ENCODE measurements at places on chromosomes 12 and 14. TPM values are rescaled to one million over a fixed set of nuclear protein-coding genes. Genes with fewer than 3 reads are reported as not detected.

Gene TRIM9
- total RNA-seq, result 0.52 TPM

Gene ZFYVE21
- 21.4 TPM for total RNA-seq

Gene TAS2R13
- total RNA-seq, result 1.3 TPM

Gene GPRC5A
- not detected for total RNA-seq

Gene STAT6
- total RNA-seq, result 304 TPM

Gene CHST11
- total RNA-seq, result 46.2 TPM

Gene RNF212B
- total RNA-seq, result not detected

DNA sequence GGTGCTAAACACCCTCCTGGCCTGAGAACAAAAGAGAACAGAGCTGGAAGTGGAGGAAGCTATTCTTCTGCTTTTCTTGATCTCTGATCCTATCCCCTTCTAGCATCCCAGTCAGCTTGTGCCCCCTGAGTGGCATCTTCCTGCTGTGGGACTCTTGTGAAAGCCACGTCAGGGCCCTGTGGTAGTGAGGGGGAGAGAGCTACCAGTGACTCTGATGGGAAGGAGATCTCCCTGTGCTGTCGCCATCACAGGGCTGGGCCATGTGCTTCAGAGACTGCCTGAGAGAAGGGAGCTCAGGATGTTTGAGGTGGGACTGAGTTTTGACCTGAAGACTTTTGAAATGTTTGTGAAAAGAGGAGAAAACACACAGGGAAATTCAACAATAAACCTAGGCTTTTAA is 107.6 kb upstream of the FUT8 start:
- DNase-seq, result peak; percentile 65

DNA sequence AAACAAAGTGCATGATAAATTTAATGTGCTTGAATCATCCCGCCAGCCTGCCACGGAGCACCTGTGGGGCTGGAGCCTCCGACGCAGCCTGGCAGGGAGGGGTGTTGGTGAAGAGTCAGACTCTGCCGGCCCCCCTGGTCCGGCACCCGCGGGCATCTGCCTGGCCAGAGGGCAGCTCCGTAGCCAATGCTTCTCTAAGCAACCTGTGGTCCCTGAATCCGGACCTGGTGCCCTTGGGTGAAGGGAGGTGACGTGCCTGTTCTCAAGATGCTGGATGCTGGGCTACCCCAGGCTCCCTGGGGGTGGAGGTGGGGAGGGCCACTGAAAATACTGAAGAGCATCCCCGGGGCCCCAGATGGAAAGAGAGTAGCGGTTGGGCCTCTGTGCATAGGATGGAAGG is 158.6 kb upstream of the C14orf180 start:
- DNase-seq, result no peak

DNA sequence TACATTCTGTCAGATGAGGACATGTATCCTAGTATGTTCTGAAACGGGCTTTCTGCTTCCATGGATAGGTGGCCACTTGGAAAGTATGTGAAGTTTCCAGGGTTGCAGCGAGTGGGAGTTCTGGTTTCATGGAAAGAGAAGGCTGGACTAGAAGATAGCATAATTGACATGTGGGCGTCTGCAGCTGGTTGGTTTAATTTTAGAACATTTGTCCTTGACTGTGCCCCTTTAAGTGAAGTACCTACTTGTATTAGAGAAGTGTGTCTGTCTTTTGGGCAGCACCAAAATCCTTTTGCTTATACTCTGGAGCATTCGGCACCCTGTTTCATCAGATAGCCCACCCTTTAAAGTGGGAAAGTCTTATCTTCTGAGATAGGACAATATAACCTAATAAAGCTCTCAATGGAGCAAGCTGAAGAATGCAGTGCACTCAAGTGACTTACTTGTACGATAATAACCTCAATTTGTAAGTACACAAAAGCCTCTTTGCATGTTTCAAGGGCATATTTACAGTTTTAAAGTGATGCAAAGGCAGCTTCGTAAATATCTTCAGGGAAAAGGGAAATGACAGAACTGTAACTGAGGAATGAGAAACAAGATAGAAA is 35.2 kb downstream of the NTN4 start:
- DNase-seq, result no peak

DNA sequence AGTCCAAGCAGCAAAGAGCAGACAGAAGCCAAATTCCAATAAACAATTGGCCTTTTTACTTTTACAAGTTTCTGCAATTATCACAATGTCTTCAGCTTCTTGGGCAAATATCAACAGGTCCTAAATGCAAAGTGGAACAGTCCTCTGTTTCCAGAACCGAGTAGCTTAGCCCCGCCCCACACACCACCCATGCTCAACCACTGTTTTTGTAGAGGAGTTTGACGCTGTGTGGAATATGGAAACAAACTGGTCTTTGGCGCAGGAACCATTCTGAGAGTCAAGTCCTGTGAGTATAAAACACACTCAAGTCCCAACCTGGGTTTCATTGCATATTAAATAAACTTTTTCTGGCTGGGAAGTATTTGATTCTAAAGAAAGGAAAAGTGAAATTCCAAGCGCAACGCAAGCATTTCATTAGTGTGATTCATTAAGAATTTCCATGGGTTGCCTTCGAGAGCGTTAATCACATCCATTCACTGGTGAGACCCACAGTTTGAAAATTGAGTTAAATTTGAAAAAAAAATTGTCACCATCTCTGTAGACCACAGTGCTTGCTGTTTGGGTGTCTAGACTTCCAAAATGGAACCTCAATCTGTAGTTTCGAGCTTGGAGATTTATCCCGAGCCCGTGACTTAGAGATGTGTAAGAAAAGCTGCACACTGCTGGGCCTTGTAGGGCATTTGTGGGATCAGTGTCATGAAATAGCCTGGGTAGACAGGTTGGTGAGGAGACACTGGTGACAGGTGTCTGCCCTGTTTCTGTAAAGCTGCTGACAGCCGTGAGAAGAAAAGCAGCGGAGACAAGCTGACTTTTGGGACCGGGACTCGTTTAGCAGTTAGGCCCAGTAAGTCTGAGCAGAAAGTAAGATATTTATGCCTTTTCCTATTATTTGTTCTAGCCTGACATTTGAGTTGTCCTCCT is 96.1 kb downstream of the DAD1 start:
- DNase-seq, result peak; percentile 79

DNA sequence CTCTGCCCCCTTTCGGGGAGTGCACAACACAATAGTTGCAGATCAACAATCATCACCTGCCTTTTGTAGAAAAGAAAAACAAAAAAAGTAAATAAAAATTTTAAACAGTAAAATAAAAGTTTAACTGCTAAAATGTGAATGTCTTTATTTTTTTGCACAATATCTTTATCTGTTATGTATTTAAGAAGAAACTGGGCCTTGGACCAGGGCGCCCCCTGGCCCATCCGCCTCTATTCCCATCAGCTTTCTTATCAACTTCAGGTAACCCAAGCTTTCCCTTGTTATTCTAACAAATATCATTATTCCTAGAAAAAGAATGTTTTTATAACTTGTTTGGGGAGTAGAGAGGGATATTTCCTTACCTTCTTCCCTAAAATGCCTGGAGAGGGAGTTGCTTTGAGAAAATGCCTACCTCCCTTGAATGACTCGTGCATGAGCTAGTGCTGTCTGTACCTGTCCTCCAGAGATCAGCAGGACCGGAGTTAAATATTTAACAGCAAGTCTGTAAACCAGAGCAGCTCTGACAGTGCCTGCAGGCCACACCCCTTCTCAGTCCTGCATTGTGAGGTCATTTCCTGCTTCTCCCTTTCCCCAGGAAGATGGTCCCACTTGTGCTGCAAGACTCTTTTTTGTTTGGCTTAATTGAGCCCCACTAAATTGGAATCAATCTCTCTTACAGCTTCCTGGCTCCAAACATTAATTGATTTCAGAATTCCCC is 192.8 kb upstream of the RGS6 start:
- no peak for DNase-seq

DNA sequence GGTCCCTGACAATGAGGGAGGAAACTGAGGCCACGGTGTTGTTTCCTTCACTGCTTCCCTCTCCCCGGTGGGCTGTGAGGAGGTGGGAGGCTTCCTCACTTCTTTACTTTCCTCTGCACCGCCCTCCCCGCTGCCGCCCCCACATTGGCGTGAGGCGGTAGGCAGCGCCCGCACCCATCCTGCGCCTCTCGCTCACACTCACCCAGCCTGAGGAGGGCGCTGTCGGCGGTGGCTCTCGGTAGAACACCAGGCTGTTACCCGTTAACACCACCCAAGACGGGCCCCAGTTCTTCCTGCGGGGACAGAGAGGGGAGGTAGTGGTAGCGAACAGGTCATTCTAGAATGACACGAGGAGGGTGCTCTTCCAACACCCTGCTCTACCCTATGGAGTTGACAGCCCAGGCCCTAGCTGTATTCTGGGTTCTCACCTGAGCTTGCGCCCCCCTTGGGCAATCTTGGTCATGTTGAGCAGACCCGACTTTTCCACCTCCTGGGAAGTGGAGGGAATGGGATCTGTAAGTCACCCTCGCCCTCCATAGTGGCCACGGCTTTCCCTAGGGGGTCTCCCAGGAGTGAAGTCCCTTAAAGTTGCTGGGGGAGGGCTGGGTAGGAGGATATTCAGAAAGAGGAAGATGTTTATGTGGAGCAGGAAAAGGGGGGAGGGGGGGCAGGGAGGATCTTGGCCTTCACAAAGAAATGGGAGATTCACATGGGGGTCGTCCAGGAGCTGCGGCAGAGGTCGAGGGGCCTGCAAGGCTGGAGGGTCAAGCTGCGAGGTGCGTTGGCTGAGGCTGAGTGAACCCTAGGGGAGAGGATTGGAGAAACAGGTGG is 3.3 kb downstream of the ARHGAP9 start:
- DNase-seq, result peak; percentile 93

- no peak for DNase-seq
These were observed 41.9 kb downstream of the CYP46A1 start for GRCh38 chr14:99725774-99726537.

DNA sequence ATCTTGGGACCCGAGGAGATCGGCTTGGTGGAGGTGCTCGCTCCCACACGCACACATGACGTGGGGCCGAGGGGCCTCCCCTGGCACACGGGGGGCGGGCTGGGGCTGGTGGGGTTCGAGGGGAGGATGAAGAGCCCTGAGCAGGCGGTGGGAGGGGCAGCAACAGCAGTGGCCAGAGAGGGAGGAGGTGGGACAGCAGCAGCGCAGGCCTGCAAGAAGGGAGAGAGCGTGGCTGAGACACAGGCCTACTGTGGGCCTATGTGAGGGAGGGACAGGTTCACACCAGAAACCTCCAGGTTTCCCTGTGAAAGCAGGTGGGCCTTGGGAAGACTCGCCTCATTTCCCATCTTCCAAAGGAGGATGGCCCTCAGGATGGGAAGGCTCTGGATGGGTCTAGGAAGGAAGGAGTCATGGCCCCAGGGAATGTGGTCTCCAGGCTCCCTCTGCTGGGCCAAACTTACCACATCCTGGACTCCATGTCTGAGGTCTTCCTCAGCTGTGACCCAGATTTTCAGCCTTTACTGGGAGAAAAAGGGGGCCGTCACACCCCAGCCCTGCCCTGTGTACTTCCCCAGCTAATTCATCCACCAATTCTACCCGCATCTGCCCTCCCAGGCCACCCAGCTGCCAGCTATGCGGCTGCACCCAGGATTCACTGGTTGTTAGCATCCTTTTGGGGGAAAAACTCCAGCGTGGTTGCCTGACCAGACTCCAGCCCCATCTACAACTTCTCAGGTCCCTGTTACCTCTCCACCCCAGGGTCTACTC is 2.8 kb downstream of the PIANP start:
- DNase-seq, result peak; percentile 74

- DNase-seq, result no peak
These were observed 7.1 kb downstream of the NUAK1 start for GRCh38 chr12:106131676-106132075.

- DNase-seq, result peak; percentile 78
These were observed 81.6 kb downstream of the ITPK1 start for GRCh38 chr14:93033983-93034670.

DNA sequence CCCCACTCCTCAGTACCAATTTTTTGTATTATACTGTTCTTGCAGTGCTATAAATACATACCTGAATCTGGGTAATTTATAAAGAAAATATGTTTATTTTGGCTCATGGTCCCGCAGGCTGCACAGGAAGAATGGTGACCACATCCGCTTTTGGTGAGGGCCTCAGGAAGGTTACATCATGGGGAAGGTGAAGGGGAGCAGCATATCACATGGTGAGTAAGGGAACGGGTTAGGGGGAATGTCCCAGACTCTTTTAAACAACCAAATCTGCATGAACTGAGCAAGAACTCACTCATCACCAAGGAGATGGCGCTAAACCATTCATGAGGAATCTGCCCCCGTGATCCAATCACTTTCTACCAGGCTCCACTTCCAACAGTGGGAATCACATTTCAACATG is 40.0 kb downstream of the OSBPL8 start:
- peak; percentile 62 for DNase-seq

DNA sequence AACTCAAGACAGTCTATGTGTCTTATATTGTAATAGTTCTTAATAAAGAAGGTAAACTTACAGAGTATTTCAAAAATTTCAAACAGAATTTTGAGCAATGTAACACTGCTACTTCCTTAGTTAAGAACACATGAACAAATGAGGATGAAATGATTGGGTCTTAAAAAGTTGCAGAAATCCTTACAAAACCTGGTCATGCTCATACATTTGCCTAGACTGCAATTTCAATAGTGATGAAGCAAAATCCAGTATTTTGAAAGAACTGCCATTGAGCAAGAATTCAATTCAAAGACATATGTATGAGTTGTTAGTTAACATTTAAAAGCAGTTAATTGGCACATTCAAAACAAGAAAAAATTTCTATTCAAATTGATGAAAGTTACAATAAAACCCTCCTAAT is 17.8 kb upstream of the HIF1A start:
- no peak for DNase-seq

DNA sequence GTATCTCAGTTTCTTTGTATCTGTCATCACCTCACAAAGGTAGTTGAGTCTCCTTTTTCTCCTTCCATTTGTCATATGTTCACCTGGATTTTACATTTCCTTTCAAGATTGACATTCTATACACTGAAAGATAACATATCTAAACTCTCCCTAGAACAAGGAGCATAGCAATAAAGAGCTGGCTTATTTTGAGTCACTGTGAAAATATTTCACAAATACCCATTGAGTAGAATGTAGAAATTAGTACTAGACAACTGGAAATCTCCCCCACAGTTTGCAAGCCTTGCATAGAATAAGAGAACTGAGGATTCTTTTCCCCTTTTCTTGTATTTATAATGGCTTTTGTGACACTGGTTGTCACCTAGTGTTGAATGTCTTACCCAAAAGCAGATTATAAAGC is 111.2 kb downstream of the KICS2 start:
- no peak for DNase-seq

DNA sequence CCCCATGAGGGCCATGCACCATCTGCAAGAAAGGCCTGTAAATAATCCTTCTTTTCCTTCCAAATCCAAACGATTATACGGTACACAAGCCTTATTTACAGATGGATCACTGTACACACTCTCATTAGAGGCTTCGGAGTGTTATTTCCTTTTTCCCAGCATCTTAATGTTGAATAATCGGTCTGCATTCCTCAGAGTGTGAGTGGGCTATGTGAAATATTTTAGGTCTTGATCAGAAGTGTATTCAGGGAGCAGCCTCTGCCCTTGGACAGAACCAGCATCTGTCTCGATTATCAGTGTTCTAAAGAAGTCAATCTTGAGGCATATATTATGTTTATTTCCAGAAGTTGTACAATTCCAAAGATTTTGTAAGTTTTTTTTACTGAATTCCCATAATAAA is 340.6 kb downstream of the SEC23A start:
- DNase-seq, result no peak

- DNase-seq, result peak; percentile 72
These were observed 2.3 kb downstream of the DGLUCY start for GRCh38 chr14:91115986-91116770.

All from activated CD4-positive, alpha-beta T cell treated with anti-CD3 and anti-CD28 coated beads, Interleukin-2, amount 10 ng/mL, durations not matched to agents 24 days and 14 days (primary cell).